Activated CD8-positive, alpha-beta memory T cell treated with anti-CD3 and anti-CD28 coated beads for 36 hours (primary cell): ENCODE measurements at places on chromosomes 2 and 18. TPM values are rescaled to one million over a fixed set of nuclear protein-coding genes. Genes with fewer than 3 reads are reported as not detected.

Gene SCG2
- total RNA-seq = not detected

Gene CXCR2
- total RNA-seq = not detected

Gene DIPK1C
- total RNA-seq = not detected

Gene TACR1
- total RNA-seq = not detected

Gene GKN1
- total RNA-seq = not detected

Gene PRSS56
- total RNA-seq = not detected

Gene SERPINB12
- not detected for total RNA-seq

Gene DNAH6
- 0.06 TPM for total RNA-seq

Gene MYOM1
- 0.91 TPM for total RNA-seq

Gene RAB27B
- total RNA-seq = 0.42 TPM
